ENCODE measurements at places on chromosomes 2 and 18.
A peak's percentile ranks its signal among the peaks of the same experiment; 100 is the strongest.

GRCh38 chr2:143451642-143452281 lies 322.5 kb downstream of the ARHGAP15 start:
- no peak overlapping the region for H3K4me3 ChIP-seq
- peaks cover 42% of the 10 kb centered on the region for H3K4me1 ChIP-seq
- no peak overlapping the region for H3K27ac ChIP-seq
- no peaks in the 10 kb centered on the region for H3K36me3 ChIP-seq

DNA sequence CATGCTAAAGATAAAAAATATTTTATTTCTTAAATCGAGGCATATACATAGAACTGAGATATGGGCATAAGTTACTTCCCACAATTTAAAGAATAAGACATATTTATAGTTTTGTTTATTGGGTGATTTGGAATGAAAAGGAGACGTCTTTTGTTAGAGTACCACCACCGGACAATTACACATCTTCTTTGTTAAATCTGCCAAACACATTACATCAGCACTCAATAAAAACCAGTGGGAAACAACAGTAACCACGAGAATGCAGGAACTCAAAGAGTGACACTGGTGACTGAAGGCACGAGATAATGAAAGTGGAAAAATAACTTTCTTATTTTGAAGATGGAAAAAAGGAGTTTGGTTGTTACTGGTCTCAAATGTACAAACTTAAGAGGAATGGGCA lies 92.6 kb upstream of the TFCP2L1 start:
- peaks cover 53% of the 10 kb centered on the region for H3K36me3 ChIP-seq
- no peak for DNase-seq
- H3K4me3 ChIP-seq = no peak overlapping the region
- H3K27me3 ChIP-seq = no peaks in the 10 kb centered on the region

DNA sequence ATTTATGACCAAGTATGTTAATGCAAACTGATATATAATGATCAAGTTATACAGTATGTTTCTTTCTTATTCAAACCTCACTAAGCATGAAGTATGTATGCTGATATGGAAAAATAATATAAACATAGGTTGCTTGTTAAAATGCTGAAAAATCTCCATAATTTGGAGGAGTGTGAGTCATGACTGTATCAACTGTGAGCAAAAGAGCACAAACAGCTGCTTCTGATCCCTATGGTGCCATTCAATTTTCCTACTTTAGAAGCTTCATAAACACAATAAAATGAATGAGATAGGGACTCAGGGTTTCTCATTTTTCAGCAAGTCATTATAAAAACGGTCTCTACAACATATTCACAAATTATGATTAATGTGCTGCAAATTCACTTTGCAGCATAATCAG lies 129.9 kb upstream of the TFPI start:
- no peak for DNase-seq
- H3K27me3 ChIP-seq = no peaks in the 10 kb centered on the region
- no peak overlapping the region for H3K4me3 ChIP-seq
- H3K4me1 ChIP-seq = no peaks in the 10 kb centered on the region

GRCh38 chr2:219607931-219608330 lies 10.3 kb downstream of the STK11IP start:
- peaks cover 28% of the 10 kb centered on the region for H3K4me1 ChIP-seq
- no peak overlapping the region for H3K27ac ChIP-seq
- peak; percentile 61 for DNase-seq
- no peak overlapping the region for H3K4me3 ChIP-seq
- H3K36me3 ChIP-seq = peaks cover 100% of the 10 kb centered on the region
